Stimulated activated CD4-positive, alpha-beta T cell treated with anti-CD3 and anti-CD28 coated beads, Interleukin-12 subunit alpha, Interleukin-12 subunit beta, amount 100 ng/mL, for 48 hours (primary cell): ENCODE measurements at places on chromosomes 1 and 21.

- DNase-seq = no peak
Measured at GRCh38 chr1:22747021-22747734, 36.5 kb downstream of the EPHB2 start.

DNA sequence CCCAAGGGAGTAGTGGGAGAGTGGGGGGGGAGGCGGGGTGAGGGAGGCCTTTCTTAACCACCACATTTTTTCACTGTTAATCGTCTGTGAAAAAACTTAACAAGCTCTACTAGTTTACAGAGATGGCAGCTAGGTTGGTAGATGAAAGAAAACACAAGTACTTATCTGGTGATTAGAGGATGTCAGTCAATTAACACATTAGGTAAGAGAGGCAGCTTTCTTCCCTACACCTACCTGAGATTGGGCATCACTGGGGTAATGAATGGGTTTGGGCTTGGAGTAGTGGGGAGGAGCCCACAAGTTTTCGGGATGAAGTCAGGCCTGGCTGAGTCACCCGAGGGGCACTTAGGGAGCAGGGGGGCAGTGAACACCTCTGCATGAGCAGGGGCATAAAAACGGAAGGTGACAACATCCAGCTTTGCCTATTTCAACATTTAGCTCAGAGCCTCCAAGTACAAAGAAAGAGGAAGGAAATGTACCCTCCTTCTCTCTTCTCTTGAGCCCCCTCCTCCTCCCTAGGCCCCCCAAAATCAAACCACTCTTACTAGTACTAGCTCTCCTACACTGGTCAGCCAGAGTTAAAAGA, 2.5 kb downstream of the LBR start:
- no peak for DNase-seq

DNA sequence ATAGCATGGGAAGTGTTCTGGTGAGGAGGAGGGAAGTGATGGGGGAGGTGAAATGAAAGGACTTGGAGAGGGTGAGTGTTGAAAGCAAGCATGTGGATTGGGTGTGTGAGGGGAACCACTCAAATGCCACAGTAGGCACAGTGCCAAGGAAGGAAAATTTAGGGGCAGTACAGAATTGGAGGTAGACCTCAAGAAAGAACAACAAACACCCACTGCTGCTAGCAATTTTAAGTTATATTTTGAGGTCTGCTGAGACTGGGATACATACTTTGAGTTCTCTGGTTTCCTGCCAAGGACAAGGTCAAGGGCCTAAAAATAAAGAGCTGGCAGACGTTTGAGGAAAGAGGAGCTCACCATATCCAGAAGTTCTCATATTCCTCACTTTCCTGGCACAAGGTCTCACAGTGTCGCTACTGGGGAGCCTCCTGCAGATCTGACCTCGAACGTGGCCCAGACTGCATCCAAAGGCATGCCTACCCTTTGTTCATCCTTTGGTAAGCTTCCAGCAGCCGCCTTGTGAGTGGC, 104.0 kb downstream of the BRINP2 start:
- DNase-seq = no peak

GRCh38 chr1:181178241-181178879, 89.9 kb downstream of the IER5 start:
- no peak for DNase-seq

DNA sequence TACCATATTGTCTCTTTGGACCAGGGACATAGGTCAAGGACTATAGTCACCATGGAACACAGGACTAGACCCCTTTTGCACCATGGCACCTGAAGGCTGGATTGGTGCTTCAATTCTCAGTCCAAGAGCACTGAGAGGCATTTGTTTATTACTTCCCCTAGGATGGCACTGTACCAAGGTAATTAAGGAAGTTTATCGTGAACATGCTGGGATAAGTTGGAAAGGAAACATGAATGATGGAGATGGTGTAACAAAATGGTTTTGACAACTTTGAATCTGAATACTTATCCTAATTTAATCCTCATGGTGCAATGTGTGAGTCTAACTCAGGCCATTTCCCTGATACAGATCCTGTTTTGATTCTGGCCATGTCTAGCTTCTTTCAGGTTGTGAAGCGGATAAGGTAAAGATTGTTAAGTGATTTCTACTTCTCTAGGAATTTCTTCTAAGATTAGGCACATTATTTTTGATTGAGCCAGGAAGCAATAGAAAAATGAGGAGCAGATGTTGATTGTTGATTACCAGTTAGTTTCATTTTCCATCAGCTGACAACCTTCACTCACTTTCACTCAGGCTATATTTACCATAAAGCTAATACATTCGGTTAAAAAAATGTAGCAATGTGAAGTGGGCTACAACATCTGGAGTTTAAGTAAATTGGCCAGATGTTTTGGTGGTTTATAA, 37.3 kb upstream of the SIPA1L2 start:
- no peak for DNase-seq

GRCh38 chr21:15097580-15097979, 32.8 kb upstream of the NRIP1 start:
- no peak for DNase-seq

DNA sequence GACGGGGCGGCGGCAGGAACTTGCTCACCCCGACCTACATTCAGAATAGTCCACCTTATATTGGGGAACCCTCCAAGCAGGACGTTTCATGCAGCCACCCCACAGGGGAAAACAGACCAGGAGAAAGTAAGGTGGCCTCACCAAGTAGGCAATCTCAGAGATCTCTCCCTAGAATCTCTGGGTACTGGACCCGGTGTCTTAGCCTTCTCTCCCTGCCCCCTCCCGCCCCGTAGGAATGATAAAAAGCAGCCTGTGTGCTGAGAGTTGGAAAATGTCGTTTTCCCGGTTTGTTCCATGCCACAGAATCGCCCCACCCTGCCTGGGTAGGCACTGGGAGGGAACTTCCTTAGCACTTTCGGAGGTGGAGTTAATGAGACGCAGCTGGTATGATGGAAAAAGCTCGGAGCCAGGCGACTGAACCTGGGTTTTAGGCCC, 789 bp upstream of the PTPN14 start:
- no peak for DNase-seq

- no peak for DNase-seq
Measured at GRCh38 chr1:222739929-222740328, 2.9 kb downstream of the FAM177B start.

GRCh38 chr1:178374016-178374415, 122.7 kb downstream of the CLEC20A start:
- no peak for DNase-seq

DNA sequence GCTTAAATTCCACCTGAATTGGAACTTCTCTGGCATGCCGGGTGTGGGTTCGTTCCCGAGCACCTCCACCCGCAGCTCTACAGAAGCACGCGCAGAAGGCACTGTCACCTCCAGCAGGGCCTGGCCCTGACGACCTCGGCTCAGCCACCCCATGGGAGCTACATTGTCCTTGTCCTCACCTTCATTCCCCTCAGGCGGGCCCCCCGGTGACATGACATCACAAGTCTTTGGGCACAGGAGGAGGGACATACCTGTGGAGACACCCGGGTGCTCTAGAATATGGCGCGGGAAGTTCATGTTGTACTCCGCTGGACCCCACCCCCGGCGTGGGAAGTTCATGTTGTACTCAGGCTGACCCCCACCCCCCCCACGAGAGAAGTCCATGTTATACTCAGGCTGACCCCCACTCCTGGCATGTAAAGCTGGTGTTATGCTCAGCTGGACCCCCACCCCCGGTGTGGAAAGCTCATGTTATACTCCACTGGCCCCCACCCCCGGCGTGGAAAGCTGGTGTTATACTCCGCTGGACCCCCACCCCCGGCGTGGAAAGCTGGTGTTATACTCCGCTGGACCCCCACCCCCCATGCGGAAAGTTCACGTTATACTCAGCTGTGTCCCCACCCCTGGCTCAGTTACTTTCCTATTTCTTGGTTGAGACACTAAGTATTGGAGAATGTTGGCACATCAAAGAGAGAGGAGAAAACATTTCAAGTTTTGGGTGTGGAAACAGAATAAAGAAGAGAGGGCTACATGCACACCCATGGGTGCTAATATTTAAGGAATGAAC, 37.6 kb downstream of the UMODL1 start:
- DNase-seq = no peak

DNA sequence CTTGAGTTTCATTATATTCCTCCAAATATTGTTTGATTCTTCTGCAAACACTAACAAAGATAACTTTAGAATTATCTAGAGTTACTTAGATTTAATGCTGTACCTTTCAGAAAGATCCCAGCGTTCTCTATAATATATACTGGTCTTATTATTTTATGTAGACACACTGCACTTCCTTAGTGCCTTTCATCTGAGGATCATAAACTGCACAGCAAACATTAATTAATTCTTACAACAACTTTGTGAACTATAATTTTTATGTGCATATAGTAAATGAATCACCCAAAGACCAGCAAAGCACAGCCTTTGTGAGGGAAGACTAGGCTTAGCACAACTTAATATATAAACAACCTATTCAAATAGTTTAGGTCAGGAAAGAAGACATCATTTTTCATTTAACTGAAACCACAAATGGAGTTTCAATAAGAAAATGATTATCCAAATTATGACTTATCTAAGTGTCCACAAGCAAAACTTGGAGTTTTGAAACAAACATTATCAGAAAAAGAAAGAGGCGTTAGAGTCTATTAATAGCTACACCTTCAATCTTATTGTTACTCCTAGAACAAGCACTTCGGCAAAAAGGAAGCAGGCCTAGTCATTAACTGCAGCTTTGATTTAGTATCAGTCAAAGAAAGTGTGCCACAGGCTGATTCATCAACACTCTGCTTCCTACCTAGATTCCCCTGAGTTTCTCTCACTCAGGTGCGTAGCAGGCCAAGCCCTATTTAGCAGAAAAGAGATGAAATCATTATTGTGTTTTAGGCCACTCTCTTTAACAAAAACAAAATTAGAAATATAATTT, 22.5 kb upstream of the RC3H1 start:
- DNase-seq = no peak

- DNase-seq = no peak
Measured at GRCh38 chr21:27761623-27762022, 794.7 kb upstream of the ADAMTS5 start.

- no peak for DNase-seq
Measured at GRCh38 chr1:38166461-38166860, 119.9 kb upstream of the POU3F1 start.

- DNase-seq = no peak
Measured at GRCh38 chr1:210662291-210663050, 333.8 kb downstream of the HHAT start.

- DNase-seq = no peak
Measured at GRCh38 chr1:91651661-91652071, 151.0 kb downstream of the CDC7 start.

GRCh38 chr1:212035835-212036605, 472 bp downstream of the DTL start:
- no peak for DNase-seq

- DNase-seq = no peak
Measured at GRCh38 chr1:68479501-68479900, 17.4 kb downstream of the DEPDC1 start.

DNA sequence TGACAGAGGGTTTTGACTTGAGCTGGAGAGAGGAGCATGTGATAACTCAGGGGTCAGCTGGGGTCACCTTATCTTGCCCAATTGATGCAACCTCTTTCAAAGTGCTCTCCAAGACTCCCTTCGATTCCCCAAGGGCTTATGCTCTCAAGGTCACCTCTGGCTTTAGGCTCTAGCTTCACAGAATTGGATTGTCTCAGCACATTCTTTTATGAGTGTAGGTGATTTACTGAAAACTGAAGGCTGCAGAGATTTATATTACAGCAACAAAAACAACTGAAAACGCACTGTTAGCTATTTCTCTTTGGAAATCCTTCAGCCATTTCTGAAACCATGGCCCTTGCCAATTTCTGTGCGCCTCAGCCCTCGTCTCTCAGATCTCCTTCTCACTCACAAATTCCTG, 34.5 kb upstream of the MAP1LC3C start:
- no peak for DNase-seq

- DNase-seq = no peak
Measured at GRCh38 chr1:156676114-156676819, 940 bp downstream of the NES start.

- no peak for DNase-seq
Measured at GRCh38 chr1:34983700-34984355, 1.3 kb downstream of the TMEM35B start.

DNA sequence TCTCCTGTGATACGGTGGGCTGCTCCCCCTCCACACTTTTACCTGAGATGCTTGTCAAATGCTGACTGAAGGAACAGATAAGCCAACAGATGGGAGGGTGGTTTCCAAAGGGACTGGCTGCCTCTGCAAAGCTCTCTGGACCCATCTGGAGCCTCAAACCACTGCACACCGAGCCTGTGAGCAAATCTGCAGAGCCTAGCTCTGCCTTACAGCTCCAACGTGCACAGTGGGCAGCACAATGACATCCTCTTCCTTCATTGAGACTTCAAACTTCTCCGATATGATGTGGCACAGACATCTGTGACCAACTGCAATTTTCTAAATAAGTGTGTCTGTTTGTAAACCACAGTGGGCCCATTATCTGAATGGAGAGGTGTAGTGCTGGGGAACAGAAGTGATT, 26.2 kb upstream of the KNCN start:
- DNase-seq = no peak

- DNase-seq = no peak
Measured at GRCh38 chr1:53686091-53686964, 52.6 kb downstream of the GLIS1 start.

- no peak for DNase-seq
Measured at GRCh38 chr1:14663773-14664172, 65.3 kb downstream of the KAZN start.

DNA sequence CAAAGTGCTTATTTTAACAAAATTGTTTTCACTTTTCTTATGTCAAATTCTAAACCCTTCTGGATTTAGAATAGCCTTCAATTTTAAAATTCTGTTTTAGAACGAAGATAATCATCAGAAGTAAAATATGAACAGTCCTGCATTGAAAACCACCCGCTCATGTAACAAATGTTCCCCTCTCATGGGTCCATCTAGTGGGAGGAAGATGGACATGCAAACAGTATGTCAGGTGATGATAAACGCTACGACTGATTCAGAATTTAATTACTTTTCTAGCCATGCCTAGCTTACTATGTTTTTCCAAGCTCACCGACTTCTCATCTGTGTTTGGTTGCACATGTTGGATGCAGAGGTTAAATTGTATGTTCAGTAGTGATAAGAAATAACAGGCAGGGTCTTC, 23.5 kb downstream of the SOD1 start:
- DNase-seq = no peak

DNA sequence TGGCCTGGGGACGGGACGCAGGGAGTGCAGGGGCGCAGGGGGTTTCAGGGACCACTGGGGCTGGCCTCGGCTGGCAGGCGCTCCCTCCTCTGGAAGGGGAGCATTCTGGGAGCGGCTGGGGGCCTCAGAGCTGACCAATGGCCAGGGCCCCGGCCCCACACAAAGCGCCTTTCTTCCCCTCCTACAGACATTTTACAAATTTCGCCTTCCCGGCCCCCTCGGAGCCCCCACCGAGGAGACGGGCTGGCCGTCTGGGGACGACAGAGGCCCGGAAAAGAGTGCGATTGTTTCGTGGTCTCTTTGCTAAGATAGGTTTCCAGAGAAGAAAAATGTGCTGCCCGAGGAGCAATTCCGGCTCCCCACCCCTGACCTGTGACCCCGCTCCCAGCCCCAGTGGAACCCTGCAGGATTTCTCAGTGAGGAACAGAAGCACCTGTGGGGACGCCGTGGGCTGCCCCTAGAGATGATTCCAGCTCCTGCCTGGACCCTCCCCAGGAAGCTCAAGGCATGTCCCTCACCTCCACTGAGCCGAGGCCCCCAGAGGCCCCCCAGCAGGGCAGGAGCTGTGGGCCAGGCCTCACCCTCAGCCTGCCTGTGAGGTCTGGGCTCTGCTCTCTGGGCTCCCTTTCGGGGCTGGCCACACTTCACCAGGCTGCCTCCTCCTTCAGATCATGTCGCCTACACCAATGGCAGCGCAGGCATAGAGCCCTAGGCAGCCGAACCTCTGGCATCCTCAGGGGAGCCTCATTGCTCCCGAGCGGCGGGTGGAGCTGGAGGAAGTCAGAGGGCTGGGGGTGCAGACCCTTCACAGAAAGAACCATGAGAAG, 15.0 kb upstream of the PLEKHG5 start:
- no peak for DNase-seq
